ENCODE measurements at places on chromosomes 7 and 10.

GRCh38 chr10:4849555-4850242 is 23.7 kb downstream of the AKR1E2 start:
- peak; percentile 90 for DNase-seq

- DNase-seq = no peak
Measured at GRCh38 chr7:129702761-129703338, 91.3 kb downstream of the NRF1 start.

GRCh38 chr7:112254156-112254555 is 47.7 kb downstream of the ZNF277 start:
- DNase-seq = no peak

- no peak for DNase-seq
Measured at GRCh38 chr7:17617857-17618651, 319.6 kb downstream of the AHR start.

All from GM12865 (cell line).